ENCODE measurements at places on chromosomes 16 and 17.

- DNase-seq: no peak
Observed at GRCh38 chr17:19254651-19255050, 17.5 kb downstream of the EPN2 start.

GRCh38 chr17:31279401-31279800 lies 17.6 kb downstream of the OMG start:
- DNase-seq: no peak

DNA sequence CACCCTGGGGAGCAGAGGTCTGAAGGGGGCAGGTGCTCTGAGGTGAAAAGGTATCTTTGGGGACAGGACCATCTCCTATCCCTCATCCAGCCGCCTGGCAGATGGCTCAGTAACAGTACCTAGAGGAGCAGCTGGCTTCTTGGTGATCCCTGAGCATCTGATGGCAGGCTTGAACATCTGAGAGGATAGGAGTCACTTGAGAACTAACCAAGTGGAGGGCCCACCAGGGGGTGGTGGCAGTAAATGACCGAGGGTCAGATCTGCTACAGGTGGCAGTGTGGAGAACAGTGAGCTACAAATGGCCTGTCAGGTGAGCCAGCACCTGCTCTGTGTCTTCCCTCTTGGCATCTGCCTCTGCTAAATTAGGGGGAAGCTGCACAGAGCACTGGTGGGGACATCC lies 13.8 kb downstream of the HROB start:
- DNase-seq: no peak

DNA sequence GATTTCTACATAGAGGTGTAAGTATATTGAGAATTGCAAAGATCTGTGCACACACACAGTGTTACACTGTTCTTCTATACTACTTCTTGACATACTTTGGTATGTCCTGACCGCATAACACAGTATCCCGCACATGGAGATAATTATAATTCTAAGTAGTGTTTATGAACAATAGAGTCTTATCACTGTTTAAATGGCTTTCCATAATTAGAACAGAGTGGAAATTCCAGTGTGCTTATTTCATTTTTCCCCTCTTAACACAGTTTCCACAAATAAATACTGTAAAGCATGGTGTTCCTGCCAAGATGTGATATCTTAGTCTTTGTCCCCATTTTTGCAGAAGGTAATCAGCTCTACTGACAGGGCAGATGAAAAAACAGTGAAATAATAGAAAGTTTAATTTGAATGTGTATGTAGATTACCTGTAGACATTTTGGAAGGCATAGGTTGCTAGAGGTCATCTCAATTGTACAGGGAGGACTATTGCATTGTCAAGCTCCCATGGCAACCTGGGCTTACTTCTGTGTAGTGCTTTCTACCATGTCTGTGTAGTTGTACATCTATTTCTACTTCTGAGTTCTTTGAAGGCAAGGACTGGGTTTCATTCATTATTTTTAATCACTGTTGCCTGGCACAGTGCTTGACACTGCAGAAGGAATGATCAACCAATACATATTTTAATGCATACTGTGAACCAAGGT lies 10.1 kb upstream of the KRT28 start:
- no peak for DNase-seq

- DNase-seq: peak; percentile 82
Observed at GRCh38 chr17:48997103-48997826, at the start of gene IGF2BP1. Gene IGF2BP1 (plus strand): TSS chr17:48997385. CDS start chr17:48997746, 361 bp downstream.

- peak; percentile 66 for DNase-seq
Observed at GRCh38 chr16:82625066-82625968, 1.5 kb upstream of the CDH13 start.

GRCh38 chr16:49292413-49292812 lies 10.8 kb upstream of the CBLN1 start:
- DNase-seq: no peak

DNA sequence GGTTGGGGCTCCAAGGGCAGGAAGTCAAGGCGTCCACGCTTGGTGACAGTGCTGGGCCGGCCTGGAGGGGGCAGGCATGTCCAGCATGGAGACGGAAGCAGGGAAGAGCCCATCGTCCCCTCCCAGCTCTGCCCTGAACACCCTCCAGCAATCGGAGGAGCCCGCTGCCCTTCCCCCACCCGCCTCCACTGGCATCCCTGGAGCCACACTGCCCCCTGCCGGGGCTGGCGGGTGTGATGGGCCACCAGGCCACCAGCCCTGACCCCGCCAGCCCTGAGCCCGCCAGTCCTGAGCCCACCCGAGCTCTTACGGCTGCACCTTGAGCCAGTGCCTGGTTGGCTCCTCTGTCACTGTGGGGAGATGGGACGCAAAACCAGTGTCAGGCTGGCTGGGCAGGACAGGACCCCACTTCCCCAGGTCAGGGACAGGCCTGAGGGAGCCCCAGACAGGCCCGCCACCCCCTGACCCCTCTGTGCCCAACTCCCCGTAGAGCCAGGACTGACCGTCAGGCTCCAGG lies 4.1 kb upstream of the CDH15 start:
- DNase-seq: peak; percentile 62

GRCh38 chr16:89371968-89372634 lies 118.3 kb downstream of the ANKRD11 start:
- no peak for DNase-seq

DNA sequence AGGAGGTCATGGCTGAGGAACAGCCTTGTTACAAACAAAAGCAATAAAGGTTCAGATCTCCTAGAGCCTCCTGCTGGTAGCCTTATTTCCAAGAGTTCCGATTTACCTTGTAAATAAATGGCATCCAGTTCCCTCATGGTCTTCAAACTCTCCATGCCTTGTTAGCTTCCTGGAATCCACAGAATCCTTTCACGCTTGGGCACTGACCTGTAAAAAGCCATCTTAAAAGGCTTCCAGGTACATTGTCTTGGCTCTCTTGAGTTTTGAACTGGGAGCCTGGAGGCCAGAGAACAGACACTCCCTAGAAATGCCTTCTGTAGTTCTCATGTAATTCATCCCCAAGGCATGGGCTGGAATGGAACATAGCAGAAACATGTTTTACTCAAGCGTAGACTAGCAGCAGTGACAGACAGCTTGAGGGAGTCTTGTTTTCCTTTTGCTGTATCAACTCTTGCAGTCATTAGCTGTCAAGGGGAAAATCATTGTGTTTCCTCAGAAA lies 207.9 kb downstream of the SNX29 start:
- no peak for DNase-seq

- DNase-seq: no peak
Observed at GRCh38 chr17:10737736-10738135, 7.9 kb upstream of the TMEM220 start.

GRCh38 chr17:65523411-65523810 lies 38.0 kb downstream of the AXIN2 start:
- no peak for DNase-seq

DNA sequence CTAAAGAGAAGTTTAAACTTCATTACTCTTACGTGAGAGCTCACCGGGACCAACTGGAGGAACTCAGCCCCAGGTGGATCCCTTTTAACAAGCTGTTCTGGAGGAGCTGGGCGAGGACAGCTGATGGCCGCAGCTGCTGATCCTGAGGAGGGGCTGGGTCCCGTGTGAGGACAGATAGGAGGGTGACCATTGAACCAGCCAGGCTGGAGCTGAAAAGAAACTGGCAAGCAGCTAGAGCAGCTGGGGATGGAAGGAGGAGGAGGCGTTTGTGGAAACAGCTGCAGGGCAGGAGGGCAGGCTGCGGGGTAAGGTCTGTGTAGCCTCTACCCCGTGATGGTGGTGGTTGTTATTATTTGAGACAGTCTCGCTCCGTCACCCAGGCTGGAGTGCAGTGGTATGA lies 119.5 kb downstream of the AATF start:
- DNase-seq: no peak

DNA sequence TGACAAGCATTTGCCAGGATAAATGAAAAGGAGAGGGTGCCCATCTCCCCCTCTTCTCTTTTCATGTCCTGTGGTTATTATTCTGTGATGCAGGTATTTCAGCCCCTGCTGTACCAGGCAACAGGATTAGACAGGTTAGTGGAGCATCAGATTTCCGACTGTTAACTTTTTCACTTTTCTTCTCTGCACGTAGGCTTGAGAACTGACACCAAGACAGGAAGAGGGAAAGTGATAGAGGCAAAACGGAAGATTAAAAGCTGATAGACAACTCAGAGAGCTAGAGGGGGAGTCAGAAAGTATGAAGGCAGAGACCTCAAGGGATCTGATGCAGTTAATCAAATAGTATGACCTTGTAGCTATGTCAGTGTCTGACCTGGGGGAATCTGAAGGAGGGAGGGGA lies 132.8 kb downstream of the SOX9 start:
- no peak for DNase-seq

GRCh38 chr17:50928646-50929045 lies 62.5 kb upstream of the TOB1 start:
- no peak for DNase-seq

DNA sequence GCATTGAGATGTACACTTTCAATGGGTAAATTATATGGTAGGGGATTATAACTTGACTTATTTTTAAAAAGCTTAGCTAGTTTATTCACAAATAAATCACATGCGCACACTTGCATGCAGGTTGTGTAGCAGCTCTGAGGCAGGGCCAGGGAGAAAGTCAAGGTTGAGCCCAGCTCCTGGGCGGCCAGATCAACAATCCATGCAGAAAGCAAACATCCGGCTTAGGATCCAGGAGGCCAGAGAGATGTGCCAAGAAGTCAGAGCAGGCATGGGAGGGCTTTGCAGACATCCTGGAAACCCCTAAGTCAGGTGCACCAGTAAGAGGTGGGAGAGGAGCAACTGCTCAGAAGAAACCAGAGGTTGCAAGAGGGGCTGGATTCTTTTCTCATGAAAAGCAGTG lies 186.5 kb downstream of the AXIN2 start:
- DNase-seq: no peak
